ENCODE measurements at places on chromosomes 3 and 15.

- peak; percentile 26 for DNase-seq
These were observed 5.1 kb upstream of the SLC25A38 start for GRCh38 chr3:39378088-39378487.

- DNase-seq, result peak; percentile 83
These were observed 1.3 kb downstream of the BHLHE40 start for GRCh38 chr3:4980229-4981203.

- DNase-seq, result no peak
These were observed 25.0 kb downstream of the LIPH start for GRCh38 chr3:185527364-185527763.

- DNase-seq, result no peak
These were observed 12.4 kb downstream of the RETNLB start for GRCh38 chr3:108744762-108745161.

DNA sequence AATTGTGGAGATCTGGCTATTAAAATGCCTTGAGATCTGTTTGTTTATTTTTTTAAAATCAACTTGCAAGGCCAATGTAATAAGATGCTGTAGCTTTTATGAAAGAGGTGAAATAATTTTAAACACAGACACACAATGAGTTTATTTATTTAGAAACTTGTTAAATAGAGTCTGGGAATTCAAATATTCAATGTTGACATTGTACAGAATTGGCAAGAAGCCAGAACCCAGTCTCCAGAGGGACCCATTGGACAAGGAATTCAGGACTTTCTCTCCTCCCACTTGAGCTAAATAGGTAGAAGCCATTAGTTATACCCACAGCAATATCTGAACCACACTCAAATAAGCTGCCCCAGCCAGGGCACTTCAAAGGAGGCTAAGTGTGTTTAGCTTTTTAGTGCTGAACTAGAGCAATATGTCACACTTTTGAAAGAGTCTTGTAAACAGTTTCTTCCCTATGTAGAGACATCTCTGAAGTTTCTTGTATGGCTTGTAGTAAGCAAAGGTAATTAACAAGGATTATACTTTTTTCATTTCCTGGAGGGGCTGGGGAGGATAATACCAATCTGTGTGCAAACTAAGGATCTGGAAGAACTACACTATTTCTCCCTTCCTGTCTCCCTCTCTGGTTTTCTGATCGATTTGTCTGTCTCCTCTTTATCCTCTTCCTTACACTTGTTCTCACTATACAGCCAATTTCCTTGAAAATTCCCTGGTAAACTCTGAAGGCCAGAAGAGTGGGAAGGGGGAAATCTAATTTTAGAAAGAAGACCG, 6.0 kb downstream of the MECOM start:
- DNase-seq, result no peak

- DNase-seq, result no peak
These were observed 1.0 kb upstream of the PCBP4 start for GRCh38 chr3:51968170-51968775.

Measured in NCI-H460 (cell line).